Hematopoietic multipotent progenitor cell treated with erythropoietin and hydrocortisone succinate and interleukin-3 and kit ligand, for 8 days (in vitro differentiated cells): ENCODE measurements at places on chromosomes 1 and 21.

GRCh38 chr21:28856588-28857250 lies 136.0 kb downstream of the LTN1 start:
- no peak for DNase-seq

DNA sequence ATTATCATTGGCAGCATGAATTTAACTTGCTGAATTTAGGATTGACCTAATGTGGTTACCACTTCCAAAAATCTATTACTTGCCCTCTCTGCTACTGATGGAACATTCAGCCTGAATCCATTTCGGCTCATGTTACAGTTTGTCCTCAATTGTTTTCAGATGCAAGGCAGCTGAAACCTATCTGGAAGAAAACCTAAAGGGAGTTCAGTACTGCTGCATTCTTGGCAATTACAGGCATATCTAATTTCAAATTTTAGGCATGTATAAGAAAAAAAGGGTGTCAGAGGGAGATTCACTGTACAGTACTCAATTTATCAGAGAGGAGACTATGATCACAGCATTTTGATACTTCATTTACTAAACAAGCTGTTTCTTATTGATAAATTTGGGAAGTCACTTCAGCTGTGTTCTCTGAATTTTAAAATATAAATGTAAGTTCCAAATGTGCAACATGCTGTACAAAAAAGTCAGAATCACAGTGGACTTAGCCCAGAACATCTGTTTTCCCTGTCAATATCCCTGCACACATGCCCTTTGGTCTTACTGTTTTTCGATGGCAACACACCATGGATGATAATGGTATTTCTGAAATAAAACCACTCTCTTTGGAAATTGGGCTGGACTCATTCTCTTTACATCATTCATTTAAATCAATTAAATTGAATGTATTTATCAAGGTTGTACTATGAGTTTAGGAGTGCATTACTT lies 651.6 kb upstream of the ADGRL4 start:
- DNase-seq: no peak

DNA sequence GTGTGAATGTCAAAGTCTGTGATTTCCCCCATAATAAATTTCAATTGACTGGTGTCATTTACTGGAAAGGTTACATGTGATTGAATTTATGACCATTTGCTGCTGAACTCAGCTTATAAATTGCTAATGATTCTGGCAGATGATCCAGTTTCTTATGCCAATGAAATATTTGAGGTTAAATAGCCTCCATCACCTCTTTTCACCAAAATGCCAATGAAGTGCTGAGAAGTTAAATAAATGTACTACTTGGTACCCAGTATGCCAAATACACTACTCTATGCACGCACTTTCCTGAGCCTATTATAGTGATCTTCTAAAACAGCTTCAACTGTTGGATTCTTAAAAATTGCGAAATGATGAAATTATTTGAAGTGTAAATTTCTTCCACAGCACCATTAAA lies 741.4 kb downstream of the PLA2G4A start:
- DNase-seq: no peak

DNA sequence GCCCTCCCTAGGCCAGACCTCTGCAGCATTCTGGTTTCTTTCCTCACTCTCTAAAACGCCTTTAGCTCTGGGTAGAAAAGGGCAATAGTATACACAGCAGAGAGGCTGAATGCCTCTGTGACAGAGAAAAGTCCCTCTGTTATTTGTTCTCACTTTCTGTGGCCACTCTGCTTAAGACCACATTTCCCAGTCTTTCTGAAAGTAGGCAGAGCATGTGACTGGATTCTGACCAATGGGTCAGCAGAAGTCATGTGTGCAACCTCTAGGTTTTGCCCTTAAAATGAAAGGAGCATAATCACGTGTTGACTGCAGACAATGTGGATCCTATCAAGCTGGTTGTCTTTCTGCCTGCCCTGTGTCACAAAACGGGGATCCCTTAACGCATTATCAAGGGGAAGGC lies 79.7 kb upstream of the MARK1 start:
- DNase-seq: no peak

- DNase-seq: no peak
Observed at GRCh38 chr1:41417746-41418145, 56.5 kb downstream of the FOXO6 start.

DNA sequence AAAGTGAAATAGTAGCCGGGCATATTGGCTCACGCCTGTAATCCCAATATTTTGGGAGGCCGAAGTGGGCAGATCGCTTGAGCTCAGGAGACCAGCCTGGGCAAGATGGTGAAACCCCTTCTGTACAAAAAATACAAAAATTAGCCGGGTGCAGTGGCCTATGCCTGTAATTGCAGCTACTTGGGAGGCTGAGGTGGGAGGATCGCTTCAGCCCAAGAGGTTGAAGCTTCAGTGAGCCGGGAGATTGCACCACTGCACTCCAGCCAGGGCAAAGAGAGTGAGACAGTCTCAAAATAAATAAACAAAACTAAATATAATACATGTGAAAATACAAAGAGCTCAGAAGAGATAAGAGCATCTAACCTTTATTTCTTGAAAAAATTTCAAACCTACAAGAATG lies 2.3 kb upstream of the MSTO1 start:
- DNase-seq: peak; percentile 19

GRCh38 chr1:216285052-216285451 lies 138.2 kb downstream of the USH2A start:
- no peak for DNase-seq

DNA sequence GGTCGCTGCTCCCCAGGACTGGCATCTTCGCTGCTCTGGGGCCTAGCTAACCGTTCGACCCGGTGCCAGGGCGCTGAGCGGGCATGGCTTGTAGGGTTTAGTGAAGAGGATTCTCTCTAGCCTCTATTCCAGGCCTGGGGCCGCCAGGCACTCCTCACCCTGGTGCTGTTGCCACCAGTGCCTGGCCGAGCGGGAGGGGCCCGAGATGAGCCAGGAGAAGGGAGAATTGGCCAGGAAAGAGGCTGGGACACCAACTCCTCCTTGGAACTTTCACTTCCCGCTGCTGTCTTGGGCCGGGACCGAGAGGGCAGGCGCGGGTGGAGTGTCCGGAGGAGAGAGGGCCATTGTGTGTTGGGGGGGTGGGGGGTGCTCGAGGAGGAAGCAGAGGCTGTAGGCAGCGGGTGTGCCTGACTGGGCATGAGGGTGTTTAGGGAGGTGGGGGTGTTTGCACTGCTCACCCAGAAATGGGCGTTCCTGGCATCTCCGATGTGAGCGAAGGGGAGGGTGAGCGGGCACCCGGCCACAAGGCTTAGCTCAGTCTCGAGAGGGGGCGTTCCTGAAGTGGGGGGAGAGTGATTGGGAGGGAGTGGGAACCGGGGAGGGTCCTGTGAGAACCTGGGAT lies 772 bp downstream of the ADAM15 start:
- peak; percentile 70 for DNase-seq

DNA sequence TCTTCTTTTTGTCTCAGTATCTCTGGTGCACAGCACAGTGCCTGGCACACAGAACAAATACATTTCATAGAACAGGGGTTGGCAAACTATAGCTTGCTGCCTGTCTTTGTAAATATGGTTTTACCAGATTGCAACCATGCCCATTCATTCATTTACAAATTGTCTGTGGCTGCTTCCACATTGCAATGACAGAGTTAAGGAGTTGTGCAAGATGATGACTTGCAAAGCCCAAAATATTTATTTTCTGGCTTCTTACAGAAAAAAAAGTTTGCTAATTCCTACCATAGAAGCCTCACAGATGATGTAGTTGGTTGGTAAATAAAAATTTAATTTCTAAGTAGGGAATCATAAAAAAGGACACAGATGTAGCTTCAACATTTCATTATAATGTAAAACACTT lies 11.2 kb upstream of the HMGB4 start:
- DNase-seq: no peak

GRCh38 chr1:11693024-11693590 lies 1.6 kb downstream of the DRAXIN start:
- DNase-seq: peak; percentile 73

DNA sequence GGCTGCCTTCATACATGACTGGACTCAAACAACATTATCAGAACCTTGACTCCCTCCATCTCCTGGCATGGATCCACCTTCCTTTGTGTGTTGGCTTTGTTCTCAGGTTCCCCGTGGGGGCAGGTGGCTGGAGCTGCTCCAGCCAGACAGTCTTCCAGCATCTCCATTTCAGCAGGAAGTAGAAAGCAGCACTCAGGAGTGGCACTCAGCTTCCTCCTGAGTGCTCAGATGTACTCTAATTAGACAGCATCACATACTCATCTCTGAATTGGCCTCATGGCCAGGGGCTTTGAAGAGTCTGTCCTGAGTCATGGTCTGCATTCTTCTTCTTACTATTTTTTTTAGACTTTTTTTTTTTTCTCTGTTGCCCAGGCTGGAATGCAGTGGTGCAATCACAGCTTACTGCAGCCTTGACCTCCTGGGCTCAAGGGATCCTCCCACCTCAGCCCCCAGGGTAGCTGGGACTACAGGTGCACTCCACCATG lies 27.9 kb downstream of the OVAAL start:
- DNase-seq: no peak

GRCh38 chr1:195866781-195867222 lies 741.4 kb downstream of the KCNT2 start:
- DNase-seq: peak; percentile 87

DNA sequence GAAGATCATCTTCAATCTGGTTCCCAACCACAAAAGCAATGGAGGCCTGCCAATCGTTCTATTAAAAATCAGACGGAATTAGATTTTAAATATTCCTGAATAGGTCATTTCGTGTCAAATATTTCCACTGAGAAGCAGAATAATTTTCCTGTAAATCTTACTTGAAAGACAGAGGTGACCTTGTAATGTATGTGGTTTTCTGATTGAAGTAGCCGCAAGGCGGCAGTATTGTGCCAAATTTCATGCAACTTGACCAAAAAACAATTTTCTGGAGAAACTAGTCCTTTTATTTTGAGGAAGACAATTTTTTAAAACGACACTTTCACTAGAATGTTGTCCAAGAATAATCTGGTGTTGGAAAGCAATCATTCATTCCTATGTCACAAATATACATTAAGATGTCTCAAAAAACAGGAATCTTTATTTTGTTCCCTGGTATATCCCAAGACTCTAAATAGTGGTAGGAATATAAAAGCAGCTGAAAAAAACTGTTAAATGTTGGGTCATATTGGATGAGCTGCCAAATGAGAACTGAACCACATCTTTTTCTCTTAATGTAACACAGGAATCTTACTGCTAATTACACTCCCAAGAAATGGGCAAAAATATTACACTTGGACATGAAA lies 33.6 kb downstream of the SPAG17 start:
- DNase-seq: peak; percentile 58

GRCh38 chr1:160542303-160542945 lies 19.4 kb upstream of the SLAMF6 start:
- DNase-seq: peak; percentile 37

DNA sequence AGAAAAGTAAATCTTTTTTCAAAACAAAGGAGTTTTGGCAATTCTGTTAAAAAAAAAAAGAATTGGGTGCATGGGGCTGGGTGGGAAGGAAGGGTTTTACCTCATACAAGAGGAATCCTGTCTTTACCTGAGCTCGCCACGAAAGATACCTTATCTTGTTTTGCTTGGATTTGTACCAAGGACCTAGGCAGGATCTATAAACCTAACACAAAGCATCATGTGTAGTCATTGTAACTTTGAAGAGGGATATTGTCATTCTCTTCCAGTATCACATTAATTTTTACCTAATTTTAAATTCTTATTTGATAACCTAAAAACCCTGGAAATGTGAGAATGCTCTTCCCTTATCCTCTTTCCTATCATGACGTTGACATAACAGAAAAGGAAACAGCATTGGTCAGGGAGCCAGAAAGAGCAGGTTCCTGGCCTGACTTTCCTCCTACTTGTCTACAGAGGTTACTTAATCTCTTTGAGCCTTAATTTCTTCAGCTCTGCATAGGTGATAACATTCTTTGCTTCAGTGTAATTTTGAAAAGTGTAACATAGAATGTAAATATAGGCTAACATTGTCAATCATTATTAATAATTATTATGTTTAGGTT lies 4.0 kb upstream of the LAMC1 start:
- DNase-seq: no peak

DNA sequence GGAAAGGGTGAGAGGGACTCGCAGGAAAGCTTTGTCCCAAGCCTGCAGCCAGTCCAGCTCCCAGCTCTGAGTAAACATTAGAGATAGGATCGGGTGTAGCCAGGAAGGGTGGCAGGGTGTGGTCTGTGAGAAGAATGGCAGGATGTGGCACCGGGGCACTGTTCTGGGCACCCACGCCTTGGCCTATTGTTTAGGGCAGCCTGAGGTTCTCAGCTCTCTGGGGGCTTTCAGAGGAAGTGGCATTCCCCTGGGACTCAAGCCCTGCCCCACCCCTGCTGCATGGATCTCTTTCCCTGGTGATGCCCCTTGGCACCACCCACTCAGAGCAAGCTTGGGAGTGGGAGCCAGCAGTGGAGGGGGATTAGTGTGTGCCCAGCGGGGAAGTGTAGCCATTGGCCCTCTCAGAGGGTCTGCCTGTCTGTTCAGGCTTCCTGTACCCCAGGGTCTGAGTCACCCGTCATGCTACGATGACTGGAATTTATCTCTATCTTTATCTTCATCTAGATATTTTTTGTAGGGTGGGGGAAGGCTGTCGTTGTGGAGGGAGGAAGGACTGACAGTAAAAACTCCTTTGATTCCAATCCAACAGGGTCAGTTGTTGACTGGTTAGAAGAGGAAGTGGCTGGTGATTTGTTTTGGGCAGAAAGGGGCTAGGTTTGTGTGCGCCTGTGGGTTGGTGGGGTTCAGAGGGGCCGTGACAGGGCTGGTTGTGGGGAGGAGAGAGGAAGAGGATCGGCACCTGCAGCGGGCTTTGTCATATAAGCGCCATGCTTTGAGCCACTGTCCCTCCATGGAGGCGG lies 31.6 kb downstream of the SOX13 start:
- DNase-seq: peak; percentile 16

GRCh38 chr1:76727520-76727919 lies 139.8 kb upstream of the ST6GALNAC5 start:
- DNase-seq: no peak
